ENCODE measurements at places on chromosomes 7 and 10.

GRCh38 chr10:86967481-86967941, 771 bp upstream of the ADIRF start:
- no peak for DNase-seq

DNA sequence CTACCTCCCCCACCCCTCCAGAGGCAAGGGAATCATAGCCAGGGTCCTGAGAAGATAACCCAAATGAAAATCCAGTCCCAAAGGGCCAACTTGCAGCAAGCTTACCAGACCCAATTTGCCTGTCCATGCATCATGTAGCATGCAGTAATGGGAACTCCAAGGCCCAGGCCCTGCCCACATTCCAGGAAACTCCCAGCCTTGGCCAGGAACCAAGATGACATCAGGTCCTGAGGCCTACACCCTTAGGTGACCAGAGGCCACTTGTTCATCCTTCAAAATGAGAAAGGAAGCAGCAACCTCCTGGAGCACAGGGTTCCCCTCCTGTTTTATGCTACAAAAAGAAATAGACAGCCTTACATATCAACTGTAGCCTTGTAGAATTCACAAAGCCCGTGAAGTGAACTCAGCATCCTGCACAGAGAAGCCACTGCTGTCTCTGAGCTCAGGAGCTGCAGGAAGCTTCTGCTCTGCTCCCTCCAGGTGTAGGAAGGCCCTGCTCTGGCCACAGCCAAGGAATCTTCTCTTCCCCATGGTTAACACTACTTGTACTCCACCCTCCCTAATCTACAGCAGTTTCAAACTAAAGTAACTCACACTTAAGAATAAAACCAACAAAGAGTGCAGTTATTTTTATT, 30.3 kb upstream of the GRB10 start:
- peak; percentile 58 for DNase-seq

DNA sequence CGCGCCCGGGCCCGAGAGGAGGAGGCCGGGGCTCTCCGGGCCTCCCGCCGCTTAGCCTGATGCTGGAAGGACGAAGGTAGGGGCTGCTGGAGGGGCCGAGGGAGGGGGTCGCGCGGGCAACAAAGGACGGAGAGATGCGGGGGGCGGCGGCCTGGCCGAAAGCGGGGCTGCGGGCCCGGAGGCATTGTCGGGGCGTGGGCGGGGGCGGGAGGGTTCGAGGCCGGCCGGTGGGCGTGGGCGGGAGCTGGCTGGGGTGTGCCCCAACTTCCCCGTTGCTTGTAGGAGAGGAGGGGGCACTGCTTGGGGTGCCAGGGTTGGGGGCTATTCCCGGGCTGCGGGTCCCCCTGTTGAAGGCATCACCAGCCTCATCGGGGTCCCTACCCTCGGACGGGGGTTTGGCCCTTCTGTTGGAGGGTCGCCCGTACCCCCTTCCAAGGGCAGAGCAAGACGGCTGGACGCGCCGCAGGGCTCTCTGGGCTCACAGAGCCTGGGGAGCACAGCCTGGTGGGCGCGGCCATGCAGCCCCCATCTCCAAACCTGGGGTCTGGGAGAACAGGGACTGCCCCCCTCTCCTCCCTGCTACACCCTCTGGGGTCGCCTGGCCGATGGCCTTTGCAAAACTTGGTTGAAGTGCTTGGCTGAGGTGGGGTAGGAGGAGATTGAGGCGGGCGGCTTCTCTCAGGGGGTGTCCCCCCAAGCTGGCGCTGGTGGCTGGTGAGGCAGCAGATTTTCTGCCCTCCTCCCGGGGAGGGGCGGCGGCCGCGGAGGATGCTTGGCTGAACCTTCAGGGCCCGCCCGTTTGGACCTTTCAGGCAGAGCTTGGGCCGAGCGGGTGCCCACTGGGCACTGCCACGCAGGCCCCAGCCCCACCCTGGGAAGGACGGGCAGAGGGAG, 699 bp downstream of the CLIP2 start:
- DNase-seq = peak; percentile 44

- peak; percentile 53 for DNase-seq
These were observed 180.5 kb downstream of the ZNF365 start for GRCh38 chr10:62554632-62555199.

DNA sequence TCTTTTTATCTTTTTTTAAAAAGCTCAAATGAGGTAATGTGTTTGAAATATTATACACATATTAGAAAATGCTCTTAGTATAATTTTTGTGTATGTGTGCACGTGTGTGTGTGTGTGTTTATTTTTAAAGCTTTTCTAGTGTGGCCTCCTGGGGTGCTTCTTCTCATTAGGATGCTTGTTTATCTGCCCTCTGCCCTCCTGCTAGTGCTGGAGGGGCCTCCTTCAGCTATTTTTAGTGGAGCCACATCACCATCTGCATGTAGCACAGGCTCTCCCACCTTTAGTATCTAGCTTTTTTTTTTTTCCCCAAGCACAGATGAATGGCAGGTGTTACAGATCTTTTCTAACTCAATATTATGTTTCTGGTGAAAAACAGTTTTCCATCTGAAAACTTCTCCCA, 155.7 kb upstream of the TMEM229A start:
- no peak for DNase-seq

GRCh38 chr10:69994262-69994661, 58.4 kb upstream of the MACROH2A2 start:
- DNase-seq = peak; percentile 46
